ENCODE measurements at places on chromosomes 3 and 15.

DNA sequence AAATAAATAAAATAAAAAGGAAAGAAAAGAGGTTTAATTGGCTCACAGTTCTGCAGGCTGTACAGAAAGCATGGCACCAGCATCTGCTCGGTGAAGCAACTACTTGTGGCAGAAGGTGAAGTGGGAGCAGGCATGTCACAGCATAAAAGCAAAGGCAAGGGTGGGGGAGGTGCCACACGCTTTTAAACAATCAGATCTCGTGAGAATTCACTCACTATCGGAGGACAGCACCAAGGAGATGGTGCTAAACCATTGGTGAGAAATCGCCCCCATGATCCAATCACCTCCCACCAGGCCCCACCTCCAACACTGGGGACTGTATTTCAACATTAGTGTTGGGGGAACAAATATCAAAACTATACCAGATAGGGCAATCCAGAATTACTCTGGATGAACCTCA, 15.3 kb downstream of the SCG3 start:
- no peak for DNase-seq

DNA sequence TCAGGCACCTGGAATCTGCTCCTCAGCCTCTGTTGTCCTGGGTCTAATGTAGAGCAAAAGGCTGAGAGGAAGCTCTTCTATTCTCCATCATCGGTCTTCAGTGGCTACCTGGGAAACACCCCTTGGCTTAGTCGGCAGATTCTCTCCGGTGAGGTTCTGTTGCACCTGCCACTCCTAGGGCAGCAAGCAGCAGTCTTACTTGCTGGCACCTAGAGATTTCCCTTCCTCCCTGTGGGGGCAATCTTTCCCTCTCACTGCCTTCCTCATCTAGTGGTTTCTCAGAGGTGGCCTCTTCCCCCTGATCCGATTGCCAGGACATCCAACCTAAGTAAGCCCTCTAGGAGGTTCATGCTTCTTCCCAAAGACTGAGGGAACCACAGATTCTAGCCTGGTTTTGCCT, 60.8 kb downstream of the PLS1 start:
- DNase-seq: no peak

DNA sequence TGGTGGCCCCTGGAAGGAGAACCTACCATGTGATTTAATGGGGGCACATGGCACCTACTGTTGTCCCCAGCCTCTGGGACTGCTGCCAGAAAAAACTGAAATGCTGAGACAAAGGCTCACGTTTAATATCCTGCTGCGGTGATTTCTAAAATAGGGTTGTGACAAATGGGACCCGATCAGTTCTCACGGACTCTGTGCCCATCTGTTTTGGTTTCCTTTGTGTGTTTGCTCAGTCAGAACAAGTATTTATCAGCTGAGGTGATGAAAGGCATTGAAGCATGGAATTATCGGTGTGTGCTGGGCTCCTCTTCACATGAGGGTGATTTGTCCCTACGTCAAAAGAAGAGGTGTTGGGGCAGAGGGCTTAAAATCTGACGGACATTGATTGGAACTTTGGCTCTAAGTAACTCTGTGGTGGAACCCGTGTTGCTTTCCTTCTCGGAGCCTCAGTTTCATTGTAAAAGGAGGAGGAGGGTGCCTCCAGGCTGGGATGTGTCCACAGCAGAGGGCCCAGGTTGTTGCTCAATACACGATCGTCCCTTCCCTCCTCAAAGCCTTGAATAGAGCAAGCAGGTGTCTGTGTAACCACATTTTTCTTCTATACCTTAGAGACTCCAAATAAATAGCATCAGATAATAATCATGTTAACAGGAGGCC, 283.3 kb upstream of the RGMA start:
- no peak for DNase-seq

DNA sequence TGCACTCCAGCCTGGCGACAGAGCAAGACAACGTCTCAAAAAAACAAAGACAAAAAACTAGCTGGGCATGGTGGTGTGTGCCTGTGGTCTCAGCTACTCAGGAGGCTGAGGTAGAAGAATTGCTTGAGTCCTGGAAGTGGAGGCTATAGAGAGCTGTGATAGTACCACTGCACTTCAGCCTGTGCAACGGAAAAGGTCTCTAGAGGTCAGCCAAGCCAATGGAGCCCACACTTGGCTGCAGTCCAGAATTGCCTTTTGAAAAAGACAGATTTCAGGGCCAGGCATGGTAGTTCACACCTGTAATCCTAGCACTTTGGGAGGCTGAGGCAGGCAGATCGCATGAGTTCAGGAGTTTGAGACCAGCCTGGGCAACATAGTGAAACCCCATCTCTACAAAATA, 8.4 kb upstream of the RBPMS2 start:
- no peak for DNase-seq

DNA sequence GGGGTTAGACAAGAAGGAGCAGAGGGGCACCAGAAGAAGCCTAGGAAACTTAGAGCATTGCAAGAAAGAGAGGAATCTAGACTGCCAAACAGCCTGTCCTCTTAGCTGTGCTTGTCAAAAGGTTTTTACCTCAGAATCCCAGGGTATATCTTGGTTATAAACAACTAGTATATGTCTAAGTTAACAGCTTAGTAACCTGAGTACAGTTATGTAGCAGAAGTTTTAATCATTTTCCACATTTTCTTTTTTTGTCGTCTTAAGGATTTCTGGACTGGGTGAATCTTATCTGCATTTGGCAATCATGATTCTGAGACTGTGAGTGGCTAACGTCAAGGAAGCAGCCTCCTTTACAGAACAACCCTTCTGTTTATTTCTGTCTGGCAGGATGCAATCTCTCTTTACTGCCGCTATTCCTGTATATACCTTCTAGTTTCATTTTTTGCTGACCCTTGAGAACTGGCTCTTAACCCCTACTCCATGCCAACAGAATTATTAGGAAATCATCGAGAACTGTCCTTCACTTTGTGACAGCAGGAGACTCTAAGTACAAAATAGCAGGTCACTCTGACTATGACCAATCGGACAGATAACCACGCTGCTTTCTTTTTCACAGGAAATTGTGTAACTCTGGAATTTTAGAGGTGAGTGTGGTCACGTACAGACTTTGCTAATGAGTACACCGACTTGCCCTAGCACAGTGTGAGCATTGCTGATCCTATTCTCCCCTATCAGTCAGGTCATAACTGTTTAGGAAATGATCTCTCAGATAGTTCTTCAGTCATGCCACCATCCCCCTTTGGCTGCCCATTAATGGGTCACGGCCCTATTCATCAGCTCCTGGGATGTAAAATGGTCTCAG, 3.3 kb upstream of the CP start:
- DNase-seq: peak; percentile 90

DNA sequence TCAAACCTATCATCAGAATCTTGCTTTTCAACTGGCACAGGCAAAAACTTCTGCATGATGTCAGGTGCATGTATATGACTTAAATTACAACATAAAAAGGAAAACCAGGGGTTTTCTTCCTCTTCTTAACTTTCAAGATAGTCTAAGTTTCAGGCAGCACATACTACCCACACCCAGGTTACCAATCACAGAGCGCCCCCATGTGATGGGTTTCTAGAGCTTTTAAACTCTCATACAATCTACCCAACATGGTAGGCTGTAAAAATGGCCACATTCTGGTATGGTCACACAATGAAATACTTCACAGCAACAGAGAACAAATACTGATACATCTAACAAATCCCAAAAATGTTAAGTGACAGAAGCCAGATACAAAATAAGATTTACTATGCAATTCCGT, 7.4 kb downstream of the MESD start:
- DNase-seq: peak; percentile 77

- DNase-seq: no peak
Measured at GRCh38 chr3:98115717-98116116, 14.8 kb upstream of the OR5H1 start.

- DNase-seq: peak; percentile 14
Measured at GRCh38 chr3:58998476-58999117, 51.2 kb downstream of the CFAP20DC start.

GRCh38 chr15:67914537-67915460, 75.0 kb upstream of the RNU6-1 start:
- DNase-seq: no peak

- no peak for DNase-seq
Measured at GRCh38 chr3:76028774-76029173, 243.4 kb upstream of the ZNF717 start.

- DNase-seq: no peak
Measured at GRCh38 chr3:44326019-44326418, 12.5 kb upstream of the TCAIM start.

GRCh38 chr15:42065033-42065432, 29.3 kb downstream of the PLA2G4D start:
- peak; percentile 41 for DNase-seq

DNA sequence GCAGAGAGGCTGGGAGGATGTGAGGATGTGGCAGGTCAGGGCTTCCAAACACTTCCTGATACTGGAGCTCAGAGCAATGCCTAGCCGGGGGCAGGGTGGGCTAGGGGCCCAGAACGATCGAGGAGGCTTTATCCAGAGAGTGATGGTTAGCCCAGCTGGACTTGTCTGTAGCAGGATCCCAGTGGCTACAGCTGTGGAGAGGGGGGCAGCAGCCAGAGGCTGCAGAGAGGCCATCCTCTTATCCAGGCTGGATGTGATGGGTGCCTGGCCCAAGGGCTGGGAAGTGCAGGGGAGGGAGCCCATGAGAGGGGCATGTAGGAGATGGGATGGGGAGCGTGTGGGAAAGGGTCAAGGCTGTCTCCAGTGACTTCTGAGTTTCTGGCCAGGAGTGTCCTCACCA, 4.6 kb downstream of the PARP3 start:
- no peak for DNase-seq

- DNase-seq: no peak
Measured at GRCh38 chr3:143875546-143875945, 27.3 kb upstream of the SLC9A9 start.

- DNase-seq: no peak
Measured at GRCh38 chr3:126963261-126964190, 19.4 kb upstream of the PLXNA1 start.

DNA sequence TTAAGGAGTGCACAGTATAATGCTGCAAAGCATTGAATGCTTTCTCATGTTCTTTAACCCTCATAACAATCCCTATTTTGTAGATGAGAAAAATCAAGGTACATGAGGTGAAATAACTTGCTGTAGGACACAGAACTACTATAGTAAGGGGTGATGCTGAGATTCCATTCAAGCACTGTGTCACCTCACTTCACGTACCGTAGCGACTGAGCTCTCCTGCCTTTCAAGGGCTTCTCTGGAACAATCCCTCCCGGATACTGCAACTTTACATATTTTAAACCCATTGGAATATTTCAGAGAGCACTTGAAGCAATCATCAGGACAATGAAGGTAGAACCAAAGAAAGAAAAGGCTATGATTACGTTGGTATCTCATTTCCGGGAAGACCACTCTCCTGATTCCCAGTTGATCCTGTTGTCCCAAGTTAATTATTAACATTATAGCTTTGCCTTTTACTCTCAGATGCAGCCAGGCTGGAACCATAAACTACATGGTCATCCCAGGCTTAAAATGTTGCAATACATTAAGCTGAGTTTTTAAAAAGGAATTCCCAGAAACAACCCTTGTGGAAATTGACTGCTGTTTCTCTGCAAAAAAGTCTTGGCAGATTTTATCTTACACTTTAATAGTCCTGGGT, 252.2 kb upstream of the IGF1R start:
- no peak for DNase-seq

DNA sequence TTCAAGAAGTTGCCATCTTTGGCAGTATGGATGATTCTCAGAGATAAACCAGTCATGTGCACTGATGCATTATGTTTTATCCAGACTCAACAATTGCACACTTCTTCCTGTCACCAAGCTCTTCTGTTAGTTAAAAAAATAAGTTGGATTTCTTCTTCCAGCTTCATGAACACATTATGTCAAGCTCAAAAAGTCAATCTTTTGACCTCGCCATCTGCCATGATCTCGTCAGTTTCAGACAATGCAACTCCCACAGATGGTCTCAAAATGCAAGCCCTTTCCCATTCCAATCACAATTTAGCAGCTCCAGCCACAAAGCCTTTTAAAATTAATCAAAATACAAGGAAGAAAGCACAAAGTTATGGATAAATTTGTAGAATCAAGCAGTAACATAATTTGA, 42.8 kb downstream of the TFDP2 start:
- DNase-seq: no peak

GRCh38 chr15:40891810-40892446, 2.3 kb upstream of the VPS18 start:
- peak; percentile 68 for DNase-seq

- no peak for DNase-seq
Measured at GRCh38 chr3:26558257-26558656, 64.3 kb upstream of the LRRC3B start.

GRCh38 chr3:143066033-143066432, 53.5 kb upstream of the CHST2 start:
- no peak for DNase-seq

DNA sequence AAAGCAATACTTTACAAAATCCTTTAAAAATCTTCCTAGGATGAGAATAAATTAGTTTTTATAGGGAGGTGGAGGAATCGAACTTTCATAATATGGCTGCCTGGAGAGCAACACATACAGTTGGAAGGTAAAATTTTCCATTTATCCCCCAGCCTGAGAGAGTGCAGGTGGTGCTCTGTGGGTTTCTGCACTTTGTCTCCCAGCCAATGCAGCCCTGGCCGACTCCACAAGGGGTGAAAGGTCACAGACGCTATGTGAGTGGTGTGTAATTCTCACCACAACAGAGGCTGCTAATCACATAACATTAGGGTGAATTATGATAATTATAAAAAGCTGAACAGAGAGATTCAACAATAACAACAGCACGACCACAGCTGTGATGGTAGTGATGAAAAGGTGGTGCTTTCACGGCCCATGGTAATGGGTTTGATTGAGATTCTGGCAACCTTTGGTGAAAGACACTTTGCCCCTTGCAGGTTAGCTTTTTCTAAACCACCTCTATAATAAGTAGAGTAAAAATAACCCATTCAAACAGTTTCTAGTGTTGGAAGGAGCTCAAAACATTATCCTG, 30.1 kb upstream of the NANOGP8 start:
- no peak for DNase-seq

GRCh38 chr3:124221422-124221821, 229.5 kb upstream of the ROPN1 start:
- DNase-seq: no peak

DNA sequence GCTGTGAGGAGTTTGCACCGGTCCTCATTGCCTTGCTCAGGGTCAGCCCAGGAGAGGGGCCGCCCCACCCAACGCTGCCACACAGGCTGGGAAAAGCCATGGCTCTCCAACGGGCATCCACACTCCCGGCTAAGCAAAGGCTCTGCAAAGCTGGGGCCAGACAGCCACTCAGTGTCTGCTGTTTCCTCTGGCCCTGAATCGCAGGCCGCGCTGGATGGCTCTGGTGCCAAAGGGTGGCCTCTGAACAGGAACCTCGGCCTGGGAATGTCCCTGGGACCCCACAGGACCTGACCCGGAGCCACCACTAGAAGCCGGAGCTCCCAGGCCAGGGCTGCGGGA, 42.9 kb downstream of the RPN1 start:
- no peak for DNase-seq

DNA sequence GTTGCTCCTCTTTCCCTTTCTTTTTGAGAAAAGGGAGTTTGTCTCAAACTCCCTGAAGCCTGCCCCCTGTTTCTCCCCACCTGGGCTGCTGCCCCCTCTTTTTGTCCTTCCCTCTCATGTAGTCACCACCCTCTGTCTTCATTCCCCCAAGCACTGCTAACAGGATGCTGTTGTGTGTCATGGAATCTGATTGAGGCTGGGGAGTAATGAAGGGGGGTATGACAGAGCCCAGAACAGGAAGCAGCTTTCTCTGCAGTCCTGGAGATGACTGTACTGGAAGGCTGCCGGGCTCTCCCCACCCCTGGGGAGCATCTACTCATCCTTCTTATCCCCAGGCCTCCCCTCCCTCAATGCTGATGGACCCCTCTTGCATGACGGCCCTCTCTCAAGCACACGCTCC, 181.6 kb downstream of the ABHD5 start:
- no peak for DNase-seq

GRCh38 chr15:63360170-63360569, 21.5 kb downstream of the CA12 start:
- DNase-seq: no peak

All from GM12865 (cell line).